ENCODE measurements at places on chromosomes 16 and 17. TPM values are rescaled to one million over a fixed set of nuclear protein-coding genes. Genes with fewer than 3 reads are reported as not detected.

C17orf107 gene
- total RNA-seq = 0.76 TPM

MNT gene
- 3.5 TPM for total RNA-seq

IL21R gene
- total RNA-seq = 0.13 TPM

RAB11FIP4 gene
- total RNA-seq = not detected

CDH3 gene
- total RNA-seq = under 0.01 TPM

DNA sequence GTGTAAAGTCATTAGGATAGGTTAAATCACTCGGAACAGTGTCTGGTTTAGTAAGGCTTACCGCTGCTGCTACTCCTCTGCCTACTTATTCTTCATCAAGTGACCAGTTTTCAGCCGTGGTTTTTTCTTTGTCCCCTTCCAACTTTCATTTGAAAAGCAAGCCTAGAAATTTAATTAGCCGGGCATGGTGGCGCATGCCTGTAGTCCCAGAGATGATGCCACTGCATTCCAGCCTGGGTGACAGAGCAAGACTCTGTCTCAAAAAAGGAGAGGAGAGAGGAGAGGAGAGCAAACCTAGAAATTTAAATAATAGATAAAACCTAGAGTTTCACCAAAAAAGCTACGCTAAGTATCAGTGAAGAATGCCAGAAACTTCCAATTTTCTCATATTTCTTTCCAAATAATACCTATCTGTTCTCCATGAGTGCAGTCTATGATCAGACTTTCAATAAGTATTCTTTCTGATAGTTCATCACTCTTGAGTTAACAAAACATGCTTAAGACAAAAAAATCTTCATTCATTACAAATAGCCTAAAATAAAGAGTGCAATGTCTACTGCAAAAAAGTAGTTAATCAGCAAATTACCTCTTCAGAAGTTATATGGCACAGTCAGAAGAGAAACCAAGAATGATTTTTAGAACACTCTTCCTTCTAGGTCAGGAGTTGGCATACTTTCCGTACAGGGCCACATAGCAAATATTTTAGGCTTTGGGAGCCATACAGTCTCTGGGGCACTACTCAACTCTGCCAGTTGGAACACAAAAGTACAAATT is 15.1 kb downstream of the ANKFY1 start:
- DNase-seq = no peak

GRCh38 chr17:81868674-81869220 is 2.4 kb downstream of the ARHGDIA start:
- DNase-seq = no peak

DNA sequence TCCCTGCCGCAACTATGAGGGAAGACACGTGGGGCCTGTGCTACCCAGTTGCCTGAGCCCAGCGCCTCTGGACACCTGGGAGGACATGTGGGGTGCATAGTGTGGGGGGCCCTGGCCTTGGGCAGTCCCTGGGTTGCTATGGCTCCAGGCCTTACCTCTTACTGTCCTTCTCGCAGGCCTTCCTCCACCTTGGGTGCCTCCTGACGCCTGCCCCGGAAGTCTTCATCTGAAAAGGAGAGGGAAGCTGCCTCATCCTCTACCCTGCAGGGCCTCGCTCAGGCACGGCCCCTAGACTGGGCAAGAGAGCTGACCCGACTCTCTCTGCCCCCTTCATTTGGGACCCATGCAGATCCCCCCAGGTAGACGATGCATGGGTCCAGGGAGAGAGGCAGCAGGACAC is 16.5 kb upstream of the MRPS23 start:
- DNase-seq = no peak

GRCh38 chr17:17191346-17191792 is 14.8 kb downstream of the PLD6 start:
- DNase-seq = peak; percentile 87

- peak; percentile 69 for DNase-seq
Observed at GRCh38 chr17:69539781-69540319, 125.4 kb downstream of the MAP2K6 start.

- DNase-seq = no peak
Observed at GRCh38 chr16:51853586-51853985, 693.4 kb downstream of the TOX3 start.

GRCh38 chr17:77935121-77935571 is 23.4 kb upstream of the TNRC6C start:
- DNase-seq = no peak

DNA sequence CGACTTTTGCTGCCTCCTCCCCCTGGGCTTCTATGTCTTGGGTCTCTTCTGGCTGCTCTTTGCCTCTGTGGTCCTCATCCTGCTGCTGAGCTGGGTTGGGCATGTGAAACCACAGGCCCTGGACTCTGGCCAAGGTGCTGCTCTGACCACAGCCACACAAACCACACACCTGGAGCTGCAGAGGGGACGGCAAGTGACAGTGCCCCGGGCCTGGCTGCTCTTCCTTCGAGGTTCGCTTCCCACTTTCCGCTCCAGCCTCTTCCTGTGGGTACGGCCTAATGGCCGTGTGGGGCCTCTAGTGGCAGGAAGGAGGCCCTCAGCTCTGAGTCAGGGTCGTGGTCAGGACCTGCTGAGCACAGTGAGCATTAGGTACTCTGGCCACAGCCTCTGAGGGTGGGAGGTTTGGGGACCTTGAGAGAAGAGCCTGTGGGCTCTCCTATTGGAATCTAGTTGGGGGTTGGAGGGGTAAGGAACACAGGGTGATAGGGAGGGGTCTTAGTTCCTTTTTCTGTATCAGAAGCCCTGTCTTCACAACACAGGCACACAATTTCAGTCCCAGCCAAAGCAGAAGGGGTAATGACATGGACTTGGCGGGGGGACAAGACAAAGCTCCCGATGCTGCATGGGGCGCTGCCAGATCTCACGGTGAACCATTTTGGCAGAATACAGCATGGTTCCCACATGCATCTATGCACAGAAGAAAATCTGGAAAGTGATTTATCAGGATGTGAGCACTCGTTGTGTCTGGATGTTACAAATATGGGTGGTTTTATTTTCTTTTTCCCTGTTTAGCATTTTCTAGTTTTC is 2.3 kb downstream of the GP1BA start:
- DNase-seq = peak; percentile 36

- no peak for DNase-seq
Observed at GRCh38 chr17:1029196-1029921, 32.4 kb downstream of the TIMM22 start.

GRCh38 chr17:77959926-77960521 is 1.5 kb downstream of the TNRC6C start:
- no peak for DNase-seq

DNA sequence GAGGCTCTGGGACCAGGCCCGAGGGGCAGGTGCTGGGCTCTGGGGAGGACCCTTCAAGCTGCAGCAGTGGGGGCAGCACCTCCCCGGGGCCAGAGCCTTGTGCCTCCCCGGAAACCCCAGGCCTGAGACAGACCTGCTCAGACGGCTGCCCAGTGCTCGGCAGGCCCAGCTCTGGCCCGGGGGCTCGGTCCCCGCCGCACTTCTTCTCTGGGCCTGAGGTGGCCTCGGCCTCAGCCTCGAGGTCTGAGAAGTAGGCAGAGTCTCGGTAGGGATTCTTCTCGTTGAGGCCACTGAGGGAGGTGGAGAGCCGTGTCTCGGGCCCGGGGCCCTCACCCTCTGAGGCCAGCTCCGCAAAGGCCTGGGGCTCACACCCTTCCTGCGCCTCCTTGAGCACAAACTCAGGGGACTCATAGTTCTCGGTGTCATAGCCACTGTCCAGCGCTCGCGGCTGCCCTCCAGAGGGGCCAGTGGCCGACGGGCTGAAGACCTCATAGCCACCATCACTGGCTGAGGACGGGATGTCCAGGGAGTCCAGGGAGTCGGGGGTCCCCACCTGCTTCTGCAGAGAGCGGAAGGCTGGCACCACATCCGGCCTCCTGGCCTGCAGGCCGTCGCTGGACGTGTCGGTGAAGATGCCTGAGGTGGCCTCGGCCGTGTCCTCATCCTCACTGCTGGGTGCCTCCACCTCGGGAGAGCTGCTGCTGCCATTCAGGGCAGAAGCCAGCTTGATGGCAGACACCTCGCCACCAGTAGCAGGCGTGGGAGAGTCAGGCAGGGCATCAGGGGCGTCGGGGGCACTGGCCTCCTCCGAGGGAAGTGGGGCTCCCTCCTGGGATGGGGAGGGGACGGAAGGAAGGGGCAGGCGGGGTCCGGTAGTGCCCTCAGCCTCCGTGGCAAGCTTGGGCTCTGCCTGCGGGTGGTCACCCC is 44.3 kb upstream of the PVALEF start:
- no peak for DNase-seq

GRCh38 chr17:48522031-48522653 is 8.7 kb downstream of the HOXB1 start:
- DNase-seq = no peak

- no peak for DNase-seq
Observed at GRCh38 chr17:39600997-39601597, 6.6 kb downstream of the NEUROD2 start.

DNA sequence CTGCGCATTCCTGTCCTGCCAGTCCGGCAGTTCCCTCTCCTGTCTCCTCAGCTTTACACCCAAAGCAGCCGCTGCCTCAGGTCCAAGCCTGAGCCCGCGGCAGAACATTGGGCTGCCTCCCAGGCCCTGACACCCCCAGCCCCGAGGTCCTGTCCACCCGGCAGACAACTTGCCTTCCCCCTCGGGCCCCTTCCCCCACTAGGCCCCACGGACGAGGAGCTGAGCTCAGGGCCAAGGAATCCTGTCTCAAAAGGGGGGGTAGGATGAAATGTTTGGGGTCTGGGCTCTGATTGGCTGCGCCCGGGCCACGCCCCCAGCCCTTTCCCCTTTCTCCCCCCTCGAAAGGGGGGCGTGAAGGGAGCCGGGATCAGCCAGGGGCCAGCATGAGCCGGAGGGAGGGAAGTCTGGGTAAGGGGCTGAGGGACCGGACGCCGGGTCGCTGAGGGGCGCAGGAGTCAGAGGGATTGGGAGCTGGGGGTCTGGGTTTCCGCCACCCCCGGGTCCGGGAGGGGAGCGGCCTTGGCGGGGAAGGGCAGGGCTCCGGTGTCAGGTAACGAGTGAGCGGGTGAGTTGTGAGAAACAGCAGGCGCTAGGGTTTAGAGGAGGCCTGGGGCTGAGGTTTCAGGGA is at the start of gene CTF1:
CTF1 (plus strand) TSS at position 354 of the 628 bp plus-strand sequence; CDS start at position 384, 30 bp downstream.
- peak; percentile 47 for DNase-seq
